Effector memory CD4-positive, alpha-beta T cell (primary cell): ENCODE measurements at places on chromosomes 4 and X.

GRCh38 chr4:13470379-13470778 lies 13.8 kb downstream of the RAB28 start:
- DNase-seq = no peak

GRCh38 chr4:76569225-76569624 lies 134.2 kb downstream of the SHROOM3 start:
- DNase-seq = no peak

GRCh38 chr4:112515198-112516065 lies 548 bp downstream of the NEUROG2 start:
- no peak for DNase-seq

GRCh38 chr4:52106660-52107059 lies 55.6 kb downstream of the SPATA18 start:
- DNase-seq = no peak

GRCh38 chrX:101260435-101260834 lies 30.7 kb downstream of the TAF7L start:
- no peak for DNase-seq

GRCh38 chrX:11913001-11913400 lies 155.0 kb downstream of the MSL3 start:
- DNase-seq = no peak

- DNase-seq = no peak
Measured at GRCh38 chrX:53257670-53258423, 23.5 kb downstream of the IQSEC2 start.
